ENCODE measurements at places on chromosomes 2 and 18.

- no peak for DNase-seq
Measured at GRCh38 chr2:170679607-170680079, 35.5 kb upstream of the SP5 start.

GRCh38 chr2:112615051-112615450 is 30.6 kb downstream of the CHCHD5 start:
- DNase-seq, result no peak

GRCh38 chr2:38438133-38438882 is 61.2 kb upstream of the ATL2 start:
- DNase-seq, result no peak

DNA sequence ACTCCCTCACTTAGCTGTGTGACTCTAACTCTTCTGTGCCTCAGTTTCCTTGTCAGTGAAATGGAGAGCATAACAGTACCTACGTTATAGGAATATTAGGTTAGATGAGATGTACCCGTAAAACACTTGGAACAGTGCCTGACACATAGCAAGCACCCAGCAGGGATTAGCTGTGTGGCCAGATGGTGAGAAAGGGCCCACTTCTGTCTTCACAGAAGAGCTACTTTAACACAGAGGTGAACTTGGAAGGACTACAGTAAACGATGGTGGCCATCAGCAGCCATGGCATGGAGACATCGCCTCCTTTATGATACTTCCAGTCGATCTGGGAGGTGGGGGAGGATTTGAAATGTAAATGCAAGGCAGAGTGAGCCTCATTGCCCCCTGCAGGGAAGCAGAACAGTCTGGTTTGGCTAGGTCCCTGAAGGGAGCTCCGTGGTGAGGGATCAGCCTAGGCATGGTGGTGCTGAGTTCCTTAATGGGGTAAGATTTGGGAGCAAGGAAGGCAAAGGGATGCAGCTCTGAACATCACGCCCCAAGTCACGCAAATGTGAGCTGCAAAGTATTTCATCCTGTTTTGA is 101.7 kb upstream of the ALPP start:
- no peak for DNase-seq

GRCh38 chr2:12415536-12415935 is 301.2 kb upstream of the TRIB2 start:
- DNase-seq, result no peak

DNA sequence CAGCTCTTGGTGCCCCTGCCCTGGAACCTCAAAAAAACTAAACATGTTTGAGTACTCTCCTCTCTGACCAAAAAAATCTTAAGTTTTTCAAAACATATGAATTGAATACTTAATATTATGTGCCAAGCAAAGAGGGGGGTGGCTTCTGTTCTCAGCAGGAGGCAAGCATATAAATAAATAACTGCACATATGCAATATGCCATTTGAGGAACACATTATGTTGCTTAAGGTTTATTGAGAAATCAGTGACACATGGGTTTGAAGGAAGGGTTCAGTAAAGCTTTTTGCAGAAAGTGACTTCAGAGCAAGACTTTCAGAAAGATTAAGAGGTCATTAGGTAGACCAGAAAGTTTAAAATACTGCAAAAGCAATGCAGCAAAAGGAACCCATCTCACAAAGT is 429.2 kb downstream of the TDRD15 start:
- peak; percentile 4 for DNase-seq

GRCh38 chr18:46622999-46623398 is 34.0 kb downstream of the LOXHD1 start:
- DNase-seq, result peak; percentile 22

- peak; percentile 20 for DNase-seq
Measured at GRCh38 chr2:139142252-139142880, 362.2 kb upstream of the NXPH2 start.

GRCh38 chr2:44769349-44770011 is 172.0 kb upstream of the SIX3 start:
- DNase-seq, result no peak

DNA sequence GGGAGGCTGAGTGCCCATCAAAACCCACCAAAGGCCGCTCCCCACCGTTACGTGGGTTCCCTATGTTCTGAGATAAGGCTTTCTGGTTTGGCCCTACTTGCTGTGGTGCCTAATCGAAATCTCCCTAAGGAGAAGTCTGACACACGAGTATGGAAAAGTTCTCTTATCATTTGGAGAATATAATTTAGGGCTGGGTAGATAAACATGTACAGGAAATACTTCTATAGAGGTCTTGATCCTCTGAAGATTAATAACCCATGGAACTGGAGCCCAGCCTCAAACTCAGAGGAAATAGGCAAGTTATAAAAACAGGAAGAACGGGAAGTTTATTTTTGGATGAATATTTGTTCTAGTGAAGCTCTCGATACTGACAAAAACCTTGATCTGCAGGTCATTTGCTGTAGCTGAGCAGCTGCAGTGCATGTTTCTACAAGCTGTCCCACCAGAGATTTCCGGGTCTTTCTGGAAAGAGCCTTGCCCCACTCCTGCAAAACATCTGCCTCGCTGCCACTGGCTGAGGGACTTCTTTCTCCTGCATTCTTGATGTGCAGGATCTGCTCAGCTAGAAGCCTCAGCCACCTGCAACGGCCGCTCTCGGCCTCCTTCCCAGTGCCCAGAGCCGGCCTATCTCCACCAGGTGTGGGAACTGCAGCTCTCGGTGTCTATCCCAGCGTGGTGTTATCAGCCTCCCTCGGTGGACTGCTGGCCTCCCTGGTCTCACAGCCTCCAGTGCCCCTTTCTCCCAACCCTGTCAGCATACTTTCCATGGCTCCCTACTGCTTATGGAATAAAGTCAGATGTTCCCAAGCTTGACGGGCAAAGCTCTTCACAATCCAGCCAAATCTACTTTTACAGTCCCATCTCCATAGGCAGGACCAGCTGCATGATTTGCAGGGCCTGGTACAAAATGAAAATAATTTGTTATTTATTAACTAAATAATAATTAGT is 48.6 kb downstream of the SPRED2 start:
- peak; percentile 41 for DNase-seq

- peak; percentile 51 for DNase-seq
Measured at GRCh38 chr18:61988100-61988499, 95.3 kb upstream of the RNF152 start.

DNA sequence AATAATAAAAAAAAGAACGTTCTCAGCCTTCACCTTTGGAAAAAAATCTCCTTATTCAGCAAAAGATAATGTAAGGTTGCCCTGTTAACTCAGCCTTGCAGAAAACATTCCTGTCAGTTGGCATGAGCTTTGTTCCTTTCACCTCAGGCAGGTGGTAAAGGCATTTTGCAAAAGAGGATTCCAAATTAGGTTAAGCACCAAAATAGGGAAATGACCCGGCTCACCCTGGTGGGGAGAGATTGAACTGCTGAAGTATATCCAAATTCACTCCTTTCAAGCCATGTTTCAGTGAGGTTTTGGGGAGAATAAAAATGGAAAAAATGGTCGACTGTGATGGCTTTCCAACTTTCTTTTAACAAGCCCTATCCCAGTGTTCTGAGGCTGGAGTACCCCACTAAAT is 1988.8 kb upstream of the PIK3C3 start:
- DNase-seq, result no peak

DNA sequence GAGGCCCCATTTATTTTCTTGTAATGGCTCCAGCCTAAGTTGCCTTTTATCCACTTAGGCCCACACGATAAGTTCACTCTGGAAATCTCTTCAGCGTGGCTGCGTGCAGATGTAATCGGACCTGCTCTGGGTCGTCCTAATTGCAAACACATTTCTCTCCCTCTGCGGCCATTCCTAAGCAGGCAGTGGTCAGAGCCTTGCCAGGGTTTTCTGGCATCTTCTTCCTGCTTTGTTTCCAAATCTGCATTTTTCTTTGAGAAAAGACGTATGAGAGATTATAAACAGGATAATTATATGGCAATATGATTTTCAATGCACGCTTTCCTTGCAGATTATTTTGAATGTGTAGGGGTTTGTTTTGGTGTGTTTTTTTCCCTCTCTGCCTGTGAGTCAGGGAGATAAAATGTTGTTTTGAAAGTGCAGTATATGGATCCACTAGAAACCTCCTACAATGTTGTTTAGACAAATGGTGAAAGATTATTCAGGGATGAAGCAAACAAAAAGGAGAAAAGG is 239.4 kb upstream of the TANK start:
- DNase-seq, result peak; percentile 92

DNA sequence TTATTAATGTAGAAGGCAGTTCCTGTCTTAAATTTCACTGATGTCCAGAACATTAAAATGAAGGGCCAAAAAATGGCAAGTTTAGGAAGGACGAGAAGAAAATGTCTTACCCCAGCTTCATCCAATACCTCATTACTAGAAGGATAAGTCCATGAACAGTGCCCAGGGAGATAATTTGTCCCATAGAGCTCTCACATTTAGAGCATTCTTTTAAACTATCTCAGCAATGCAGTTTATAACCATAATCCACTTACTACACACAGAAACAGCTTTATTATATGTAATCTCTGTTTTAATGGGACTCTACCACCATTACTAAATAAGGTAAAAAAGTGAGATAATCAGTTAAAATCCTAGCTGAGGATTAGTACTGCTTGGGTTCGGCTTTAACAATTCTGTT is 142.5 kb downstream of the PARD3B start:
- DNase-seq, result no peak

GRCh38 chr18:7415081-7415894 is 151.8 kb upstream of the PTPRM start:
- DNase-seq, result no peak

- no peak for DNase-seq
Measured at GRCh38 chr2:120791243-120791961, 55.7 kb downstream of the GLI2 start.

GRCh38 chr2:171864357-171864985 is 29.6 kb downstream of the SLC25A12 start:
- no peak for DNase-seq

GRCh38 chr2:37919631-37920032 is 5.5 kb upstream of the RMDN2 start:
- peak; percentile 29 for DNase-seq

- peak; percentile 73 for DNase-seq
Measured at GRCh38 chr2:18077704-18078103, 199.2 kb downstream of the KCNS3 start.

- peak; percentile 38 for DNase-seq
Measured at GRCh38 chr18:23528580-23529472, 25.5 kb downstream of the RMC1 start.

- peak; percentile 56 for DNase-seq
Measured at GRCh38 chr2:176653479-176654443, 384.5 kb downstream of the MTX2 start.

GRCh38 chr2:166573391-166573790 is 79.3 kb upstream of the SCN7A start:
- peak; percentile 34 for DNase-seq

- no peak for DNase-seq
Measured at GRCh38 chr2:1659951-1660565, 84.3 kb downstream of the PXDN start.

DNA sequence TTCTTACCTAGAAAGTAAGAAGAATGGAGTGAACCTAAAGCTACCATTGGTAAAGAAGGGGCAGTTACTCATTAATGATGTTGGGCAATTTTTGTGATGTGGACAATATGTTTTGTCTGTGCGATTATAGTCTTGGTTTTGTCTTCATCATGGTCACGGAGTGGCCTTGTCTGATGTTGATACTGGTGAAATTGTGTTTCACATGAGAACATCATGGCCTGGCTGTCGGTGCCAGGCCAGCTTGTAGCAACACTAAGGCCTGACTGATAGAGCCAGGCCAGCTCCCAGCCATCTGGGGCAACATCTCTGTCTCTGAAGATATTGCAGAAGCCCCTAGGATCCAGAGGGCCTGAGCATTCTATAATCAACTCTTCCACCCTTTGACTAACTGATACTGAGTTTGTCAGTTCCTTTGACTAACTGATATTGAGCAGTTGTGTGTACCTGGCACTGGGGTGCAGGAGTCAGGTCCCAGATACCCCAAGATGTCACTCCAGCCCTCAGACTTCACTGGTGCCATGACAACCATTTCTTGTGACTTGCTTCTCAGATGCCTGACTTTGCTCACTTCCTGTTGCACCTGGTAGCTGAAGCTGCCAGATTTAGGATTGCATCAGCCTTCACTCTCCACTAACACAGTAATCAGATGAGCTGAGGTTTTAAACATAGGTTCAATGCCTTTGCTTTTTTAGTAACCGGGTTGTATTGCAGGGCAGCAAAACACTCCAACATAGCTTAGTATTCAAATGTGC is 62.5 kb downstream of the RPIA start:
- DNase-seq, result peak; percentile 9

DNA sequence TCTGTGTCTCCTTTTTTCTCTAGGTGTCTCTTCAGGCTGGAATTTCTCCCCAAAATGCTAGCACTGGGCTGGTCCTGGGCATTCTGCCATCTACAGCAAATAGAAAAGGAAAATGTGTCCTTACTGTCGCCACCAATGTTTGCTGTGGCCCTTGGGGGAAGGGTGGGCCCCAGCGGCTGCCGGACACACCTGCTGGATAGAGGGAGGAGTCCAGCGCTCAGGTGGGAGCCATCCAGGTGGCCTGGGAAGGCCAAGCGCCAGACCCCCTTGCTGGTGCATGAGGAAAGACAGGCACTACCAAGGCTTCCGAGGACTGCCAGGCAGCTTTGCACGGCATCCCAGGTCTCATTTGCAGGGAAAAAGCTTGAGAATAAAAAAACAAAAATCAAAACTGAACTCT is 147.7 kb upstream of the GATA6 start:
- no peak for DNase-seq

DNA sequence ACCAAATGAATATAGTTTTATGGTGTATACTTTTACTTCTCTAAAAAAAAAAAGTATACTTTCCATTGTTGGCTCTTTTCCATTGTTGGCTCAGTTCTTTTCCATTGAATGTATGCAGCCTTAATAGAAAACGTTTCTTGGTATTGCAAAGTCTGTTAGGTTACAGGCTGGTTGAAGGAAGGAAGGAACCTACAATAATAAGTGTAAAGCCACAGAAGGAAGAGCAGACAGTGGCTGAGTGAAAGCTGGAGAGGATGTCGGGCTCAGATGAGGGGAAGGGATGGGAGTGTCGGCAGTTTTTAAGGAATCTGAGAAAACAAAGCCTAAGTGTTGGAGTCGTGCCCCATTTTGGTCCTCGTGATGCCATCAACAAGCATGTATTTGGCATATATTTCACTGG is 6.8 kb downstream of the COPS8 start:
- no peak for DNase-seq

GRCh38 chr2:96205888-96206287 is 2.7 kb downstream of the STARD7 start:
- DNase-seq, result peak; percentile 23

- peak; percentile 61 for DNase-seq
Measured at GRCh38 chr2:227411990-227412350, 24.2 kb upstream of the SCYGR1 start.

GRCh38 chr2:71822463-71822862 is 325.2 kb downstream of the CYP26B1 start:
- DNase-seq, result no peak

GRCh38 chr2:71788601-71789240 is 335.4 kb downstream of the DYSF start:
- no peak for DNase-seq
